ENCODE measurements at places on chromosomes 16 and 17.
A peak's percentile ranks its signal among the peaks of the same experiment; 100 is the strongest.

GRCh38 chr17:76485569-76485968 is 15.7 kb downstream of the RHBDF2 start:
- DNase-seq: no peak

DNA sequence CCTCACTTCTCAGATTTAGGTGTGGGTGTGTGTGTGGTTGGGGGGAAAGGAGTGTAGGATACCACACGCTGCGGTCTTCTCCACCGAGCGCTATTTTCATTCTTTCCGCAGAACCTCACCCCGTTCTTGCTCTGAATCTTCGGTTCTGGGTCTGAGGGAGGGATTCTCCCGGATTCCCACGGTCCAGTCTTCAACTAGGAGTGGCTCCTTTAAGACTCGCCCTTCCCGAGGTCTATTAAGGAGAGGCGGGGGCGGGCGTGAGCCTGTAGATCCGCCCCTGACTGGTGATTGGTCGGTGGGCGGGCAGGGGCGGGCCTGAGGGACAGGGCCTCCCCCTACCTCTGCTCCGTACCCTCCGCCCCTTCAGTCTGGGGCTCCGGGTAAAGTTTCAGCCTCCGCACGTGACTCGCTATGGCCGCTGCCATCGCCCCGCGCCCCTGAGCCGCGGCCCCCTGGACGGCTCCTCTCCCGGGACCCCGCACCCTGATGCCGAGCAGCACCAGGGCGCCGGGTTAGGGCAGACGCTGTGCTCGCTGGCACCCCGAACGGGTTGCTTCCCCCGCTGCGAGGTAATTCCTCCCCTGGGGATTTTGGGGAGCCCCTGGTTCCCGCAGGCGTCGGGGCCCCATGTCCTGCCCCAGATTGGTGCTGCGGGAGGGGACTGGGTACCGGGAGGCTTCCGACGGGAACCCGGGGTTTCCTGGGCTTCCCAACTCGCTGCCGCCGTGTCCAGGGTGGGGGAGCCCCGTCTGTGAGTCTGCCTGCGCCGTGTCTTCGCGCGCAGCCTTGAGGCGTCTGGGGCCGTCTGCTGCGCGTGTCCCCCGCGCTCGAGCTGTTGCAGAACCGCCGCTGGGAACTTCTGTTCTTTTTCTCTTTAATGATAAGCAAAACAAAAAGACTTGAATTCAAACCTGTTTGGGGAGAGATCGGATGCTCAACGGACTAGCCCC is 9.2 kb downstream of the RARA start:
- DNase-seq: peak; percentile 98

DNA sequence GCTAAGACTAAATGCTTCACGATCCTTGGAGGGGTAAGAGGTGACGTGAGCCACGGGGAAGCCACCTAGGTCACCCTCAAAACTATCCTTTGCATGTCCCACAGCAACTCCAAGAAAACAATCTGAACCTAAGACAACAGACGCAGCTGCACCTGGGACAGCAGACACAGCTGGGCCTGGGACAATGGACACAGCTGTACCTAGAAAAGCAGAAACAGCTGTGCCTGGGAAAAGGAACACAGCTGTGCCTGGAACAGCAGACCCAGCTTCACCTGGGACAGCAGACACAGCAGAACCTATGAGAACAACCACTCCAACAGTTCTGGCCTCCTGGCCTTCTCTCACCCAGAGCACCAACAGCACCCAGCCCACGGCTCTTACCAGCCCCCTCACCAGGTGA is 11.7 kb upstream of the CD300LD start:
- no peak for DNase-seq

GRCh38 chr17:68210570-68211315 is 37.1 kb upstream of the AMZ2 start:
- no peak for DNase-seq

GRCh38 chr17:30970831-30971567 is at the start of gene RNF135:
Gene RNF135 (plus strand): TSS chr17:30971039. CDS start chr17:30971074, 35 bp downstream.
- peak; percentile 91 for DNase-seq

- DNase-seq: no peak
Measured at GRCh38 chr17:29210879-29211278, 30.7 kb upstream of the MYO18A start.

DNA sequence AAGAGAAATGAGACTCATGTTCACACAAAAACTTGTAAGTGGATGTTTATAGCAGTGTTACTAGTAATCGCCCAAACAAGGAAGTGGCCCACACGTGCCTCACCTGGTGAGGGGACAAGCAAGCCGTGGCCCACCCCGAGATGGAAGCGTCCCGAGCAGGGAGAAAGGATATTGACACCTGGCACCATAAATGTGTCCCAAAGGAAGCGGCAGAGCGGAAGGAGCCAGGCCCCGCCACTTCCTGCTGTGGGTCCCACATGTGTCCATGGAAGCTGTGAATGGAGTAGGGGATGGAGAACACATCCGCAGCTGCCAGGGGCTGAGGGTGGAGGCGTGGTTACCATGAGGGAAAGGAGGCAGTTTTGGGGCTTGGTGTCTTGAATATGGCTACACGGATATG is 18.9 kb downstream of the KCNJ18 start:
- DNase-seq: no peak

DNA sequence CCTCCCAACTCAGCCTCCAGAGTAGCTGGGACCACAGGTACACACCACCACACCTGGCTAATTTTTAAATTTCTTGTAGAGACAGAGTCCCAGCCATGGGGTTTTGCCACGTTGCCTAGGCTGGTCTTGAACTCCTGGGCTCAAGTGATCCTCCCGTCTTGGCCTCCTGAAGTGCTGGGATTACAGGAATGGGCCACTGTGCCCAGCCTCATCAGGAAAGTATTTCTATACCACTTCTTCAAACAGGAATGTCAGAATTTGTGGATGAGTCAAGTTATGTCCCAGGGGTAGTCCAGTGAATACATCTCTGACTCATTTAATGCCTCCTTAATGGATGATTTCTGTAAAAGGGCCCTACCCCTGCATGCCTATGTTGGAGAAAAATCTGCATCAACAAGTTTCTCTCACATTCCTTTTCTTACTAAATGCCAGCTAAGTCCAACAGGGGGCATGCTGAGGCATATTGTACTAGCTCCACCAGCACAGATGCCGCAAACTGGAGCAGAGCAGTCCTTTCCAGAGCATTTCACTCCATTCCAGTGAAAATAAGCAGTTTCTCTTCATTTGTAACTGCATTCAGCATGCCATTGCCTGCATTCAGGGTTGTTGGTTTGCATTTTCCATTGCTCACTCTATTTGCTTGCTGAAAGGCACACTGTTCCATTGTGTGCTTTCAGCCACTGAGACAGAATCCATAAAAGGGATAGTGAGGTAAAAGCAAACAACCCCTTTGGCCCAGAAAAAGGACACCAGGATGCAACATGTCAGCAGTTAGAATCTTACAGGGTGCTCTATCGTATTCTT is 5.3 kb upstream of the CAVIN1 start:
- DNase-seq: peak; percentile 94

DNA sequence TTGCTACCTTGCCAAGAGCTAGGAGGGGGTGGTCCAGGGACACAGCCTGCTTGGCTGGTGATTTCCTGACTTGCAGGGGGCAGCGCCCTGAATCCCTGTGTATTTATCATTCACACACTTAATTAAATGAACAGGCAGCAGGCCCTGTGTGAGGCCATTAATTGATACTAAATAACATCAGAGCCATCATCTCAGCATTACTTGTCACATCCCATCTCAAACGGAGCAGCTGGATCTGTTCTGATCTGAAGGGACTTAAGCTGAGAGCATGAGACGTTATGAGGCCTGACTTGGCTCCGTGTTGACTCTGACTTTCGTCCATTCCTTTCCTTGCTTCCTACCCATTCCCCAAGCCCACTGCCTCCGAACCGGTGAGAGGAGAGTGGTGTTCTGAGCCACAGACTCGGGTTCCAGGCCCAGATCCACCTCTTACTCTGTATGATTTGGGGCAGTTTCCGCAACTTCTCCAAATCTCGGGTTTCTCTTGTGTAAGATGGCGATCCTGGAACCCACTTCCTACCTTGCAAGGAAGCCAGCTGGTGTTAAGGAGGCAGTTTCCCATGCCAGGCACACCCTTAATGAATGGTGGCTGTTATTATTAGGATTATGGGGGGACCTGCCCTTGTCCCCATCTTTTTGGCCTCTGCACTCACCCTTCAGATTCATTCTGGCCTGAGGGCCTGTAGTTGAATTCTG is 33.8 kb downstream of the CACNA1G start:
- DNase-seq: no peak

GRCh38 chr16:6510261-6510660 is 822.4 kb upstream of the RBFOX1 start:
- DNase-seq: no peak

DNA sequence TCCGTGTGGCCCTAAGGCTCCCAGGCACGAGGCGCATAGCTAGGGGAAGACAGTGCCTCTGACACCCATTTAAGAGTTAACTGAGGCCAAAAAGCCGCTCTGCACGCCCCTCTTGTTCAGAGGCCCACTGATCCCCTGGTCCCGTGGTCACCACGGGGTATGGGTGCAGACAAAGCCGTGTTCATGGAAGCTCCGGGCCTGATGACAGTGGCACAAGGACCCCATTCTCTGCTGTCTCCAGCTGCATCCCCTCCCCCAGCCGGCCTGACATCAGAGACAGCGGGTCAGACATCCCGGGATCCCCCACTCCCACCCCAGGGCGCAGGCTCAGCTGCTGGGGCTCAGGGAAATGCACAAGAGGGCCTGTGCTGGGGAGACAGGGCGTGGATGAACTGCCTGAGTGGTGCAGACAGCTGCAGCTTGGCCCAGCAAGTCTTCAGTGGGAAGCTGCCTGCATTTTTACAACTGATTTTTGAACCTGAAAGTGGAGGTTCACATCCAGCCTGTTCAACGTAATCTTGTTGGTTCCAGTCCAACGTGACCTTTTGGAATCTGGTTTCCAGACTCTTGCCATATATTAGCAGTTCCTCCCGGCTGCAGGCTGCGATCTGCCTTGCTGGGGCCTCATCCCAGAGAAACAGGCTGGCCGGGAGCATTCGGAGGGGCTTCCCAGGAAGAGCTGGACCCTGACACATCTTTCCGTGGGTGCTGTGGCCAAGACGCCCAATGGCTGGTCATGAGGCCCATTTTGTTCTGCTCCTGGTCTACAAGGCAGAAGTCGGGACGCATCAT is 9.7 kb upstream of the BAHCC1 start:
- DNase-seq: no peak

DNA sequence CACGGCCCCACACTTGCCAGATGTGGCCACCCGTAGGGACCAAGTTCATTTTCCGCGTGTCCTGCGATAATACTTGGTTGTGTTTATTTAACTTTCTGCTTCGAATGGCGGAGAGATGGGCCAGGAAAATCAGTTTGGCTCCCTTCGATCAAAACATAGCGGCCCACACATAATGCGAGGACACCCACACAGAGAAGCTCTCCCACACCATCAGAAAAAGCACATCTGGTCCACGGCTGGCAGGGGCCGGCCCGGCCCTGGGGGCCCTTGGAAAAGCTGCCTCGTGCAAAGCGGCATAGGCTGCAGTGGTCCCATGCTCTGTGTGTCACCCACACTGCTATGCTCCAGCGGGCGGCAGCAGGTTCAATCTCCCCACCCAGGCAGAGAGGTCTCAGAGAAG is 46.9 kb downstream of the ZNF423 start:
- DNase-seq: no peak

Measured in GM23338 (cell line).